ENCODE measurements at places on chromosomes 6 and 20.

GRCh38 chr6:132144456-132144855, 193.3 kb upstream of the CCN2 start:
- H3K4me1 ChIP-seq: no peaks in the 10 kb centered on the region
- no peaks in the 10 kb centered on the region for H3K36me3 ChIP-seq
- DNase-seq: no peak

- H3K36me3 ChIP-seq: no peaks in the 10 kb centered on the region
- no peak for DNase-seq
- no peaks in the 10 kb centered on the region for H3K27me3 ChIP-seq
- H3K4me3 ChIP-seq: no peak overlapping the region
- peaks cover 9% of the 10 kb centered on the region for H3K4me1 ChIP-seq
These were observed 56.0 kb upstream of the TAB2 start for GRCh38 chr6:149261364-149262040.

GRCh38 chr6:13539572-13539971, 34.8 kb upstream of the SIRT5 start:
- no peak for DNase-seq
- no peaks in the 10 kb centered on the region for H3K27me3 ChIP-seq
- H3K4me3 ChIP-seq: no peak overlapping the region
- H3K4me1 ChIP-seq: no peaks in the 10 kb centered on the region
- no peak overlapping the region for H3K27ac ChIP-seq
- H3K36me3 ChIP-seq: no peaks in the 10 kb centered on the region

DNA sequence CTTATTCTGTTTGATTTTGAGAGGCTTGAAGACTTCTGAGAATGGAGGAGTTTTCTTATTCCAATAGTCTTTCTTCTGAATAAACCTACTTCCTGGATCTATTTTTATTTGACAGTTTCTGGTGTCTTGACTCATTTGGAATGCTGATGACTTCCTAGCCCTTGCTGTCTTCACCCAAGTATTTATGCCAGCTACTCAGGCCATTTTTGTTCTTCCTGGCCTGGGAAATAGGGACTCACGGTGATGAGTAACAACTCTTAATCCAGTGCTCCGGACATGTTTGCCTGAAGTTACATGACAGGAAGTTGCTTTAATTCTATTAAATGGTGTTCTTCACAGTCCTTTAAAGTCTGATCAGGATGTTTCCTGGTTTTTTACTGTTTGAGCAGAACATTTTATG, 272.1 kb upstream of the EYS start:
- no peak for DNase-seq
- no peaks in the 10 kb centered on the region for H3K36me3 ChIP-seq
- H3K4me1 ChIP-seq: no peaks in the 10 kb centered on the region
- H3K4me3 ChIP-seq: no peak overlapping the region

All from GM12878 (cell line).